ENCODE measurements at places on chromosomes 13 and 19.

DNA sequence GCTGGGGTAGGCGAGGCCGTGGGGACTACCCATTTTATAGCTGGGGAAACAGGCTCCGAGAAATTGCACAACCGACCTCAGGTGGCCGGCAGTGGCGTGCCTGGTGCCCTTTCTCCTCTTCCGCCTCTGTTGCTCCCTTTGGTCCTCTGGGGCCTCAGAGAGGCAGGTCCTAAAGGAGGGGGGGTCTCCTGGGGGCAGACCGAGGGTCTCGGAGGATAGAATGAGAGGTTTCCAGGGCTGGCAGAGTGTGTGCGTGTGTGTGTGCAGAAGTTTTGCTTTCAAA is 11.3 kb downstream of the STX10 start:
- no peak for DNase-seq

GRCh38 chr19:7772752-7773291 is 9.8 kb downstream of the CLEC4M start:
- no peak for DNase-seq

DNA sequence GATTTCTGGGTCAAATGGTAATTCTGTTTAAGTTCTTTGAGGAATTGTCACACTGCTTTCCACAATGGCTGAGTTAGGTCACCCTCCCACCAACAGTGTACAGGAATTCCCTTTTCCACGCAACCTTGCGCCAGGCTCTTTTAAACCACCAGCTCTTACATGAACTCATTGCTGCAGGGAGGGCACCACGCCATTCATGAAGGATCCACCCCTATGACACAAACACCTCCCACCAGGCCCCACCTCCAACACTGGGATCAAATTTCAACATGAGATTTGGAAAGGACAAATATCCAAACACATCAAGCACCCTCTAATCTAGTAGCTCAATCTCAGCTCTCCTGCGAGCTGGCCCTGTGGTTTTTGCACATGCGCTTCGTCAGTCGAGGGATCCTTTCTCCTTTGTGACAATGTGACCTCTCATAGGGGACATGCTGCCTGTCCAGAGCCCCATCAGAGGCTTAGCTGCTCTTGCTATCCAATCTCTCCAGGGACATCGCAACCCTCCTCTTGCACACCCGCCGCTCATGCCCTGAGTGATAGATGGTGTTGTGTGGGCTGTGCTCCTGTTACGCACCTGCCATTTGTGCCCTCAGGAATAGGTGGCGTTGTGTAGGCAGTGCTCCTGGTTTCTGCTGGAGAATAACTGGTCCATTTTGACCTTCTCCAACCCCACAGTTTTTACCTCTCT is 328.0 kb downstream of the UQCRFS1 start:
- no peak for DNase-seq

DNA sequence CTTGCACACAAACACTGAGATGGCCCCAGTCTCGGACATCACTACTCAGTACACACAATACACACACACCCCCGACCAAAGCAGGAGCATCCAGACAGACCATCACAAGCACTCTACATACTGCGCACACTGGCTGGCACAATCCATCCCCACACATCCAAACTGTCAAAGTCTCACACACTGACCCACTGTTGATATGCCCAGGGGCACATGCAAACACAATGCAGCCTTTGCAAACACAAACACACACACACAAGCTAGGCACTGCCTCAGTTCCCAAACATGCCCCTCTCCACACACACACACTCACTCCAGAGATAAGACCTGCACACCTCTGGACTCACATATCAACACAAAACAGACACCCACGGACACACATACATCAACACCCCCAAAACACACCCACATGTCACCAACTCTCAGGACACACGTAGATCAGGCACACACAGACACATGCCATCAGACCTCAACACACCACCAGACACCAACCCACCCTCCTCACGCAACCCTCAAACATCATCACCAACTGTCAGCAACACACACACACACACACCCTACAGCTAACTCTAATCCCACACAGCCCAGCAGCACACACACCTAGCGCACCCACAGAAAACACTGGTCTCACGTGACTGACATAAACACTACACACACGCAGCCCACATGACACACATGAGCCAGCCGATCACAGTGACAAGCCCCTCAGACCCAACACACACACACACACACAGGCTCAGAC is 1.9 kb downstream of the BBC3 start:
- DNase-seq, result peak; percentile 73

GRCh38 chr19:56973713-56974555 is 133.4 kb upstream of the PEG3 start:
- DNase-seq, result no peak

DNA sequence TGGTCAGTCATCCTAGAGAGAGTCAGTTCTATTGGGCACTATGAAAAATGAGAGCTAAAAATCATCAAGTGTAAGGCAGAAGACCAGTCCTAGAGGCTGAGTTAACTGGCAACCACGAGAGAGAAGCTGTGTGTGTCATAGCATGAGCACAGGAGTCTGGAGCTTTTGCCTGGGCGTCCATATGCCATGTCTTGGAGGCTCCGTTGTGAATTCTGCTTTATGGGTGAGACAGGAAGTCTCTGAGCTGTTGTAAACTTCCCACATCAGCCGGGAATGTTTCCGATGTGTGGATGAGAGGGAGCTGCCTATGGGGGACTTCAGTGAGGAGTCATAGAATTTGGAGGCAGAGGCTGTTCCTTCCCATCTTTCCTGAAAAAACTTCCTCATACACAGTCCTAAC is 120.0 kb downstream of the ITGBL1 start:
- no peak for DNase-seq

DNA sequence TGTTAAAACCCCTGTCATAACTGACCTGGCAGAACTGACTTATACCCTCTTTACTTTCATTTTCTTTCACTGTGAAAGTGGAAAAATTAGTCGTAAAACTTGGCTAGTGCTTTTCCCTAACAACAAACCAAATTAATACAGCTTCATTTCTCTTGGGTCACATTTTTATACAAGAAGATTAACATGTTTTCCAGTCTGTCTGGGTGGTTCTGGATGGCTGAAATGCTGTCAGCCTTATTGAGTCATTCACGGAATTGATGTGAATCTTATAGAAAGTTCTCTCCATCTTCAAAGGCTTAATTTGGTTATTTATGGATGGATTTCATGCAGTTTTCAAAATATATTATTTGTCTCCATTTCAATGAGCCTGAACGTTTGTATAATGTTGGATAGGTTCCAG is 440.0 kb downstream of the KCTD12 start:
- DNase-seq, result no peak

- DNase-seq, result no peak
Measured at GRCh38 chr19:10417541-10418234, 2.6 kb upstream of the PDE4A start.

- no peak for DNase-seq
Measured at GRCh38 chr19:30888937-30889336, 460.3 kb downstream of the TSHZ3 start.

DNA sequence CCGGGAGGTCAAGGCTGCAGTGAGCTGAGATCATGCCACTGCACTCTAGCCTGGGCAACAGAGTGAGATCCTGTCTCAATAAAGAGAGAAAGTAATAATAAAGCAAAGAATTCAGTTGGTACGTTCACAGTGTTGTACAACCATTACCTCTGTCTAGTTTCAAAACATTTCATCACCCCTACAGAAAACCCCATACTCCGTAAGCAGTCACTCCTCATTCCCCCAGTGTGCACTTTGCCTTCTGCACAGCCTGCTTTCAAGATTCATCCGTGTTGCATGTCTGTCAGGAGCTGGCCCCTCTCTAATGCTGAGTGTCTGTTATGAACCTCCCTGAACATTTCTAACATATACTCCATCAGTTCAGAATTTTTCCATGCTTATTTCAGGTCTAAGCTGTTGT is 9.4 kb downstream of the POLD1 start:
- DNase-seq, result no peak

GRCh38 chr19:52196256-52196967 is 6.6 kb downstream of the PPP2R1A start:
- DNase-seq, result no peak

- no peak for DNase-seq
Measured at GRCh38 chr19:51295382-51296126, 15.9 kb upstream of the IGLON5 start.

GRCh38 chr13:40485611-40486517 is 180.6 kb downstream of the FOXO1 start:
- DNase-seq, result no peak

DNA sequence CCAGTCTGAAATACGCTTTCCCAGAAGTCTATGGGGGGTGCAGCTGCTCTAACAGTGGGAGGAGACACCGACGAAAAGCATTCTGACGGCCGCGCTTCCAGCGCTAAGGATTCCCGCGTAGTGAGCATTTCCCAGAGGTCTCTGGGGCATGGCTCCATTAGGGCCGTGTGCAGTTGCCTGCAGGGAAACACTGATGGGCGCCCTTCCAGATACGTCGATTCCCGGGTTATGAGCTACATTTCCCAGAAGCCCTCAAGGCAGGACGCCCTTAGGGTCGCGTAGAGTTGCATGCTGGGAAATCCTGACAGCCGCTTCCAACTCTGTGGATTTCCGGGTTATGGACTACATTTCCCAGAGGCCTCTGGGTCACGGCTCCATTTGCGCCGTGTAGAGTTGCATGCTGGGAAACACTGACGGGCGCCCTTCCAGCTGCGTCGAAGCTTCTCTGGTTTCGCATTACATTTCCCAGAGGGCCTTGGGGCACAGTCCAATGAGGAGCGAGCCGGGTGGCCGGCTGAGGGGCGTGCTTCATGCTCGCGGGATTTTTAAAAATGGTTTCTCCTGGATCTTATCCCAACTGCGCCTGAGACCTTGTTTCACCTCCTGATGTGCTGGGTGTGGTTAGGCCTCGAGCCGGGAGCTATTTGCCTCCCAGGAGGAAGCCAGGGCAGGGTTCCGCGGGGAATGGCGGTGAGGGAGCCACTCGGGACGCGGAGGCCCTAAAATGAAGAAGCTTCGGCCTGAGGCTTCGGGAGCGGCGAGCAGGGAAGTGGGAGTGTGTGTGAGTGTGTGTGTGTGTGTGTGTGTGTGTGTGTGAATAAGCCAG is 17.2 kb upstream of the ZNF331 start:
- peak; percentile 73 for DNase-seq

GRCh38 chr19:33008738-33009137 is 36.7 kb downstream of the FAAP24 start:
- DNase-seq, result no peak

- no peak for DNase-seq
Measured at GRCh38 chr19:16381756-16382401, 57.3 kb downstream of the KLF2 start.

GRCh38 chr19:8445488-8446001 is 770 bp downstream of the HNRNPM start:
- peak; percentile 44 for DNase-seq

DNA sequence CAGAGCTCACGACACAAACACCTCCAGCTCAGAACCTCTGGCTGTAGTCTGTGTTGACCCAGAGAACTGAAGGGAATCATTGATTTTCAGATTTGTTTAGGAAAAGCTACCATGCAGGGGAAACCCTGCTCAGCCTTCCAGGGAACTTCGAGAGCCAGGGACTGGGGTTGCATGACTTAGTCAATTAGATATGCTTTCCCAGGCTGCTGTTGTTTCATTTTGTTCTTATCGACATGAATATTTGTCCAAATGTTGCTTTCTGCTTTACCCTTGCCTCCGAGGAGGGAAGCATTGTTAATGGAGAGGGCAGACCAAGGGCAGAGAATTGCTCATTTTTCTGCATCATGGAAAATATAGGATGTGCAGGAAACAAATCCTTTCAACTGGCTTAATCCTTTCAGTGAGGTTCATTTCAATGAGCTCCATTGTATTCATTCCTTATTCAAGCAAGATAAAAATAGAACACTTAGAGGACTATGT is 82.5 kb downstream of the KLF5 start:
- DNase-seq, result no peak

DNA sequence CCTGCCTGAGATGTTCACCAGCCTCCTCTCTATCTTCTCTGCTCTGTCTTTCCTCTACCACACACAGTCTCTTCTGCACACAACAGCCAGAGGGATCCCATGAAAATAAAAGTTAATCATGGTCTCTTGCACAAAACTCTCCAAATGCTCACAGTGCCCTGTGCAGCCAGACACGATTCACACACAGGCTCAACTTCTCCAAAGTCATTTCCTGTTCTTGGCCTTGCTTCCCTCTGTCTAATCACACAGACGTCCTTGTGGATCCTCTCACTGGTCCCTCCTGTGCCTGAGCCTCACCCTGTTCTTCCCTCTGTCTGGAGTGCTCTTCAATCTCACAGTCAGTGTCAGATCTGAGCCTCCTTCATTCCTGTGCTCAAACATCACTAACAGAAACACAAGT is 7.8 kb downstream of the SIGLEC12 start:
- DNase-seq, result no peak

DNA sequence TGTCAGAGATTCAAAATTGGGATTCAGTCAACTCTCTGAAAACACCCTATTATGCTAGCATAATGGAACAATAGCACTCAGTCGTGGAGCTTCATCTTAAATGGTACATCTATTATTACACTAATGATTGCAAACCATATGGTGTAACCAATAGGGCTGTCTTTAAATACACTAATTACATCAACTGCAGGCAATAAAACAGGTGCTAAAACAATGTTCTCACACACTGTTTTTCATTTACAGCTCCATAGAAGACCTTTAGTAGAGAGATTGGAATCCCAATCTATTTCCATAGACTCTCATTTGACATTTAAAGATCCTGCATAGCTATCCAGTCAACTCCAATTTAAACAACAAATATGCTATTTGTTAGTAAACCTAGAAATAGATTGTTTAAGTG is 1917.4 kb downstream of the OLFM4 start:
- no peak for DNase-seq

GRCh38 chr13:27663947-27664346 is 42.3 kb downstream of the POLR1D start:
- DNase-seq, result no peak

DNA sequence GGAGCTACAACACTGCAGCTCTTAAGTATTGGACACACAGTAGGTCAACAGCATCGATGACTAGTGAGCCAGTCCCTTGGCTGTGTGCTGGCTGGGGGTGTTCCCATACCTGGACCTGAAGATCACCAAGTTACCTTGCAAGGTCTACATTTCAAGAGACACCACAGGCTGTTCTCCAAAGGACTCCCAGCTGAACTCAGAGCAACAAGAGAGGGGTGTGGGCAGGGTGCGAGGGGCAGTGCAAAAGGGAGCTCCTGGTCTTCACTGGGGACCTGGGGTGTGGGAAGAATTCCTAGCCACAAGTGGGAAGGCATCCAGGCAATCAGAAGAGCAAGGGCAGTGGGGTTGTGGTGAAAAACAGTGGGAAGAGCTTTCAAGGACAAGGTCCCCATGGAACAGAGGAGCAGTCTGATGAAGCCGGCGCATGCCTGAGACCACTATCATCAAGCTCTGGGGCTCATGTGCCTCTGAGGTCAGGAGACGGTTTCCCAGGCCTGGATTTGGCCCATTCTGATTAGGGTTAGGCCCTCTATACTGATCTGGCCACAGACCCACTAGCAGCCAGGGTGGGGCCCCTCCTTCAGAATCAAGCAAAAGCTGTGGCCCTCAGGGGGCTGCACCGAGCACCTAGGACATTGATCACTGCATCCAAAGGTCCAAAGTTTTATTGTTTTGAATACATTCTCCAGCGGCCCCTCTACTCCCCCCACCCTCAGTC is 4.7 kb upstream of the GSK3A start:
- no peak for DNase-seq

GRCh38 chr13:67791047-67791446 is 560.9 kb upstream of the PCDH9 start:
- DNase-seq, result no peak

Data from natural killer cell (primary cell).